Left ventricle myocardium superior (tissue), 1 donor: ENCODE measurements at places on chromosomes 12 and 14.
A peak's percentile ranks its signal among the peaks of the same experiment; 100 is the strongest.

- no peak for DNase-seq
These were observed 4.4 kb upstream of the TBX3 start for GRCh38 chr12:114688256-114688845.

DNA sequence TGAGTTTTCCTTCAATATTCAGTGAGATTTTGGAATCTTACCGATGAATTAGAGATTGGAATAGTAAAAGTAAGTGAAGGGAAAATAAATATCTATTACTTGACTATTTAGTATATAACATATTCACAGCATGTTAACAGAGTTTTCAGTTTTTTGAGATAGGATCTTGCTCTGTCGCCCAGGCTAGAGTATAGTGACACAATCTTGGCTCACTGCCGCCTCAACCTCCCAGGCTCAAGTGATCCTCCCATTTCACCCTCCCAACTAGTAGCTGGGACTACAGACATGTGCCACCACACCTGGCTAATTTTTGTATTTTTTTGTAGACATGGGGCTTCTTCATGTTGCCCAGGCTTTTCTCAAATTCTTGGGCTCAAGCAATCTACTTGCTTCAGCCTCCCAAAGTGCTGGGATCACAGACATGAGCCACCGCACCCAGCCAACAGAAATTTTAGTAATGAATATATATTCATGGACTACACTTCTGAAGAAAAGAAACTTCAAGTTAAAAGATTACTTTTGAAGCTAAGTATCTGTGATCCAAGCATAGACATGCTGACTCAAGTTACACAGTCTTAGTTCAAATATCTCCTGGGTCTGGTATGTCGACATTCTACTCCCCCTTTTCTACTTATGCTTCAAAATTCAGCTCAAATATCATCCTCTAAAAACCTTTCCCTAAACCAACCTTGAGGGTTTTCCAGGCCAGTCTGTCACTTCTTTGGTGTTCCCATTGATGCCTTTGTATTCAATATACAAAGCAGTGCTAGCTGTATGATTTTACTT lies 13.8 kb downstream of the UBE2N start:
- no peak for DNase-seq

DNA sequence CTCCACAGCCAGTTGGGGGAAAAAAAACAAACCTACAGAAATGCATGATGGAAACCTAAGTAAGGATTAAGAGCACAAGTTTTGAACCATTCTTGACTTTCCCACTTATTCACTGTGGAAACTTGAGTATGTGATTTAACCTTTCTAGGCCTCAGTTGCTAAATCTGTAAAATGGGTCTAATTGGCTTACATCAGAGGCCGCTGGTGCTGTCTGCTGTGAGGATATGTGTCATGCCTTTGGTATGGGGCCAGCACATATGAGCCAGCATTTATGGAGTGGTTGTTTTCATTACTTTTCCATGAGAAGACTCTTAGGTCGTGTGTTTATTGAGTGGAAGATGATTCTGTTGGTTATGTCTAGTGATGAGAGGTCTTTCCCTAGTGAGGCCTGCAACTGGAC lies 102.4 kb downstream of the ESR2 start:
- DNase-seq: no peak

DNA sequence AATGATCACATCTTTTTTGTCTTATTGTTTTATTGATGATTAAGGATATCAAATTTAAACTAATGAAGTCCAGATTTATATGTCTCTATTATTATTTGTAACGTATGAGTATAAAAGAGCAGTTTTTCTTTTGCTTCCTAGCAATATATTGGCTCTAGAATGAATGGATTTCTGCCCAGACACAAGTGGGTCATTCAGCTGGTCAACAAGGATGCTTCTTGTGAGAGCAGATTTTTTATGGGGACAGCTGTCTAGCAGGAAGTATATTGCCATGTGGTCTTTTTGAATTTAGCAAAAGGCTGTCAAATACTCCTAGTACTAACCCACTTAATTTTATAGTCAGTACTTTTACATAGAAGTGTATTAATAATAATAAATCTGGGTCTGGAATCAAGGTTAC lies 1071.1 kb upstream of the FLRT2 start:
- DNase-seq: no peak

- DNase-seq: no peak
These were observed 32.6 kb downstream of the DDX11 start for GRCh38 chr12:31106101-31106803.

DNA sequence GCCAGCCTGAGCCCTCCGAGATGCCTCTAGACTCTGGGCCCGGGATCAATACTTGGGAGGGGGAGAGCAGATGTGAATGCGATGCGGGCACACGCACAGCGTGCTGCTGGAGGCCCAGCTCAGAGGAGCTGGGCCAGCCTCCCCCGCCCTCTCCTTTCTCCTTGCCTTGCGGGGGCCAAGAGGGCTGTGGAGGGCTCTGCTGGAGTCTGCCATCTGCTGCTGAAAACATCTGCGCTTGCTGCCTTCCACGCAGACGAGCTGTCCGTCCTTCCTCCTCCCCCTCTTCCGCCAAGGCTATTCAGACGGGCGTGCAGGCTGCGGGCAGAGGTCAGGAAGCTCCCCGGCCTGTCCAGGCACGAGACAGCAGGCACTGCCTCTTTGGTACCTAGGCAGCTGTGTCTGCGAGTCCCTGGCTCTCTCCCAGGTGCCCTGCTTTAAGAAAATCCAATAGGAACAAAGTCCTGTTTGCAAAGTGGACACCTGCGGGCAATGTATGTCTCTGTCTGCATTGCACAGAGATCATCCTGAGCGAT lies 75.2 kb downstream of the SPRING1 start:
- DNase-seq: peak; percentile 33

GRCh38 chr14:51342226-51342625 lies 102.2 kb downstream of the TMX1 start:
- no peak for DNase-seq

DNA sequence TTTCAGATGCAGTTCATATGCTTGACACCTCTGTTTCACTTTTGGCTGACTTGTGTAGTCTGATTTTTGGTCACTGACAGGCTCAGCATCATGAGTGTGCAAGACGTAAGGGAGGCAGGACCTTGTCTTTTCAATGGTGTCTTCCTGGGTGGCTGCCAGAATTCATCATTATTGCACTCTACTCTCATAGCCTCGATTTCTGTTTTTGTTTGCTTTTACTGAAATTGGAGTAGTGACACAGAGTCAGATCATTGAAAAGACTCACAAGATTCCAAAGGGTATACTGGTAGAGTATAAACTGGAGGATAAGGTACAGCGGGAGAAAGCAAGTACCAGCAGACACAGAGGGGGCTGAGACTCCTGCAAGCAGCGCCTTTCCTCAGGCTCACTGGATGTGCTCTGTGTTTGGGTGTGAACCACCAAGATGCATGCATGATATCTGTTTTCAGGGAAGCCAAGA lies 126.3 kb upstream of the FGD4 start:
- no peak for DNase-seq

GRCh38 chr12:20946732-20947131 lies 136.2 kb downstream of the SLCO1B3 start:
- no peak for DNase-seq

GRCh38 chr14:22531451-22532344 lies 57.3 kb downstream of the DAD1 start:
- no peak for DNase-seq

DNA sequence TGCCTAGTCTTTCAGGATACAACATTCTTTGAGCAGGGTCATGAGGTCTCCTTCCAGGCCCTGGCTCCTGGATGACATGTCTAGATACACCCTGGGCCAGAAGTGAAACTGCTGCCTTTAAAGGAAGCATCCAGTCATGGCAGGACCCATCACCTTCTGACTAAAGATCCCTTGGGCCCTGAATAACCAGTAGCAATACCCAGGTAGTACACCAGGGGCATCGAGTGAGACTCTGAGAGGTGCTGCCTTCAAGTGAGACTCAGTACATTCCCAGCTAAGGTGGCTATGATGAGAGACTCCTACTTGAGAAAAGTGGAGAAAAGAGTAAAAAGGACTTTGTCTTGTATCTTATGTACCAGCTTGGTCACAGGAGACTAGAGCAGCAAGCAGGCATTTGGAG lies 23.5 kb downstream of the OR6C68 start:
- DNase-seq: no peak

DNA sequence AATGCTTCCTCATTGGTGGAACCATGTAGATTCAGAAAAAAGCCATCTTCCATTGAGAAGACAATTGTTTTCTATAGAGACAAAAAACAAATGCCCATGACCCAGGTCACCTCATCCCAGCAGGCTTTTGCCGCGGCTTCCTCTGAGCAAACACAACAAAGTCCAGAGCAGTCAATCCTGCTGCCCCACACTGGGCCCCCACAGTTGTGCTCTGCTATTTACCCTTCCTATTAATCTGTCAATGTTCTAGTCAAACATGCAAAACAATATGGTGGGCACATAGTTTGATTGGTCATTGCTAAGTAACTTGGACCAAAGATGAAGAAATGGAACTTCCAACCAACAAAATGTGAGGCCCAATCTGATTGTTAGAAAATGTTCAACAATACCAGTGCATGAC lies 20.7 kb downstream of the C12orf42 start:
- no peak for DNase-seq

DNA sequence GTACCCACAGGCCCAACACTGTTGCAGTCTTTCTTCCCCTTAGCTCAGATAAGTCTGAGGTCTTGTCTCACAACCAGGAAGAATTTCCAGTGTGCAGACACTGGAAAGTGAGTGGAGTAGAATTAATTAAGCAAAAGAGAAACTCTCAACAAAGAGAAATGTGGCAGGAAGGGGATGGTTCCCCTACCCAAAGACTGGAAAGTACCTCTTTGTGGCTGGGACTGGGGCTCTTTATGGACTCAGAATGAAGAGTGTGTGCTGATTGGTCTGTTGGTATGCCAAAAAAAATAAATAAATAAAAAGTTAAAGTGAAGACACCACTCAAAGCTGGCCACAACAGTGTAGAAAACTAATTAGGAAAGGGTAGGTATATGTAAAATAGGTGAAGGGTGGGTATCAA lies 26.4 kb downstream of the GLIPR1L1 start:
- no peak for DNase-seq

GRCh38 chr14:68908803-68909202 lies 70.3 kb downstream of the ACTN1 start:
- no peak for DNase-seq

GRCh38 chr12:93237235-93237915 lies 140.3 kb upstream of the NUDT4 start:
- peak; percentile 35 for DNase-seq

GRCh38 chr12:46354802-46355199 lies 17.8 kb downstream of the SLC38A2 start:
- DNase-seq: no peak

DNA sequence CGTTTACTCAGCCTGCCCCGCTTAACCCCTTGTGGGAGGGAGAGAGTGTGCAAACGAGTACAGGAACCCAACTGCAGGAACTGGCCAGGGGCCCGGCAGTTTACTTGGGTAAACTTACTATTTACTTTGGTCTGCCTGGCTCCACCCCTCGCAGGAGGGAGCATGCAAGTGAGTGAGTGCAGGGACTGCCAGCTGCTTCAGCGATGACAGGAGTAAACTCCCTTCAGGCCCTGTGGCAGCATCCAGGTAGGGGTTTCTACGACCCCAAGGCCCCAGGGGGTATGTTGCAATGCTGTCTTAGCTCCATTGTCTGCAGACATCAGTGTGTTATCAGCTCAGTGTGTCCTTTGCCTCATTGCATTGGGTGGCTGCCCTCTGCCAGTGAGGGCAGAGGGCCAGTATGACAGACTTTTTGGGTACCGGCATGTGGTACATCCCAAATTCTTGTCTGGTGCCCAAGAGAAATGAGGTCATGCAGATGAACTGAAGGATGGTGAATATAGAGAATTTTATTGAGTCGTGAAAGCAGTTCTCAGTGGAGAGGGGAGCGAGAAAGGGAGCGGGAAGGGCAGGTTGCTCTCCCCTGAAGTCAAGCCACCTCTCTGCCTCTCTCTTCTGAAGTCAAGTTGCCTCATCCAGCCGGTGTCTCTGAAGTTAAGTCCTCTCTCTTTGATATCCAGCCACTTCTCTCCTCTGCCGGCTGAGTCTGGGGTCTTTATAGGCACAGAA lies 181.8 kb downstream of the FUT8 start:
- DNase-seq: no peak

DNA sequence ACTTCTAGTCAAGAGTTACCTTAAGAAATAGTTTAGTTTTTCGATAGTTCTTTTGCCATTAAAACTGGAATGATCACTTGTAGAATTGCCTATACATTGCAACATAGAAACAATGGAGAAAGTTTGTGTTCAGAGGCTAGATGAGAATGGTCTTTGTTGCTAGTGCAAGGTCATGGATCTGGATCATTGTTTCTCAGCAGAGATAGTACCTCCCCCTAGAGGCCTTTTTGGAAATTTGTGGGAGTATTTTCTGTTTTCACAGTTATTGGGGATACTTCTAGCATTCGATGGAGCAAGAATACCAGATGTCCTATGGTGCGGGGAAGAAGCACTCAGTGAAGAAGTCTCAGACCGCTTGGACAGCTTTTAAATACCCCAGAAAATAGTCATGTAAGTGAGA lies 138.8 kb upstream of the HMGA2 start:
- no peak for DNase-seq
